A549 treated with Mapracorat at 1 μM for 4 hours (cell line): ENCODE measurements at places on chromosomes 7 and 10. TPM values are rescaled to one million over a fixed set of nuclear protein-coding genes. Genes with fewer than 3 reads are reported as not detected.

Gene PNLIPRP3
- 0.08 TPM in 1 of 5 replicates, not detected in the others for total RNA-seq

Gene LIPM
- not detected in 5 replicates for total RNA-seq

Gene NUTM2A
- total RNA-seq = 0.08 TPM in 1 of 5 replicates, not detected in the others

Gene REPIN1
- 61.3 to 88.2 TPM (median 85.5 TPM) in 5 replicates for total RNA-seq

Gene ANXA8
- total RNA-seq = 29.1 to 41.8 TPM (median 35.9 TPM) in 5 replicates

Gene BRI3
- 112 to 170 TPM (median 165 TPM) in 5 replicates for total RNA-seq

Gene PNLIPRP1
- total RNA-seq = not detected in 5 replicates

Gene CHRM2
- total RNA-seq = not detected in 5 replicates

Gene C10orf105
- not detected in 5 replicates for total RNA-seq

Gene EPHB4
- total RNA-seq = 33.1 to 44.5 TPM (median 43.5 TPM) in 5 replicates

Gene MALRD1
- not detected in 5 replicates for total RNA-seq

Gene OR2A7
- total RNA-seq = not detected in 5 replicates

Gene KLF14
- total RNA-seq = 0.08 TPM in 1 of 5 replicates, not detected in the others

Gene MINDY4
- total RNA-seq = 2.5 to 2.8 TPM (median 2.7 TPM) in 5 replicates

Gene PPP3CB
- 15.1 to 17.5 TPM (median 16.3 TPM) in 5 replicates for total RNA-seq

Gene FEZF1
- total RNA-seq = not detected in 5 replicates
